ENCODE measurements at places on chromosomes 4 and X. TPM values are rescaled to one million over a fixed set of nuclear protein-coding genes. Genes with fewer than 3 reads are reported as not detected.
A peak's percentile ranks its signal among the peaks of the same experiment; 100 is the strongest.

GRCh38 chr4:171334549-171334948 lies 478.7 kb upstream of the GALNTL6 start:
- no peak for DNase-seq

DNA sequence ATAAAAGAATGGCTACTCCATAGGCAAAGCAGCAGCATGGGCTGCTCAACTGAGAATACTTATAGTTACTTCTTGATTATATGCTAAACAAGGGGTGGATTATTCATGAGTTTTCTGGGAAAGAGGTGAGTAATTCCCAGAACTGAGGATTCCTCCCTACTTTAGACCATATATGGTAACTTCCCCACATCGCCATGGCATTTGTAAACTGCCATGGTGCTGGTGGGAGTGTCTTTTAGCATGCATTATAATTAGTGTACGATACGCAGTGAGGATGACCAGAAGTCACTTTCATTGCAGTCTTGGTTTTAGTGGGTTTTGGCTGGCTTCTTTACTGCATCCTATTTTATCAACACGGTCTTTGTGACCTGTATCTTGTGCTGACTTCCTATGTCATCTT lies 141.5 kb downstream of the MAGEB17 start:
- DNase-seq = no peak

CCNA2 gene
- total RNA-seq = 10.0 TPM

- DNase-seq = no peak
Measured at GRCh38 chrX:8815460-8816065, 14.4 kb upstream of the FAM9A start.

GRCh38 chrX:77899081-77899828 lies at the start of gene COX7B:
Gene COX7B (plus strand): TSS chrX:77899468. CDS start chrX:77899554, 86 bp downstream.
- DNase-seq = peak; percentile 51

DNA sequence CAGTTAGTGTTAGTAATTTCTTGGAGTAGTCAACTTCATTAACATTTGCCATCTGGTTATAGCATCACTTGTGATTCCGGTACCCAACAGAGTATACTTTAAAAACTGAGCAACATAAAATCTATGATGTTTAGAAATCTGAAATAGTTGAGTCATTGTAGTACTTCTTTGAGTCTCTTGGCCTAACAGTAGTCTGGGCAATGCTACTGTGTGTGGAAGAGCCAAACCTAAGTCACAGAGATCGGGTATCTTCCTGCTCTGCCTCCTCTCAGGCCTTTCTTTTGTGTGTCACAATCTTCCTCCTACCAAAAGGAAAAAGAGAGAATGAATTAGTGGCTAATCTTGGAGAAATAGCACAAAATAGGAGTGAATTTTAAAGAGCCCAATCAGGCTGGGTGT lies 25.5 kb downstream of the DCUN1D4 start:
- DNase-seq = no peak

DNA sequence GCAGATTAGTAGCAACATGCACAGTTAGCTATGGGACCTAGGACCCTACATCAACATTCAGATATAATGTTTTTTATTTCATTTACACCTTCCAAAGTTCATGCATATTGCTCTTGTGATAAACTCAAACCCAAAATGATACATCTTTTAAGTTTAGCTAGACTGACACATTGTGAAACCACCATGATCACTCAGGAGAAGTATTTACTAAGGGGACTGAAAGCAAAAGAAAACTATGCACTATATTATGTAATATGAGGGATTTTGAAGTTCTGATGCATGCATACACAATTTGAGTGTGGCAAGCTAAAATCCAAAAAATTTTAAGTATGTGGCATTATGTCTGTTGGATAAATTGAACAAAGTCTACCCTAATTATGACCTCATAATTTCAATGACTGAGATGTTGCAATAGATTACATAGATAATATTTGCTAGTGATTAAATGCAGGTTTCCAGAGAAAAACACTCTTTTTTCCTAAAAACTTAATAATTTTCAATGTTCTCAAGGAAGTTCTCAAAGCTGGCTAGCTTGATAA lies 914.8 kb upstream of the GRIA3 start:
- no peak for DNase-seq

GRCh38 chr4:37892641-37893040 lies 1.8 kb downstream of the TBC1D1 start:
- DNase-seq = no peak

DNA sequence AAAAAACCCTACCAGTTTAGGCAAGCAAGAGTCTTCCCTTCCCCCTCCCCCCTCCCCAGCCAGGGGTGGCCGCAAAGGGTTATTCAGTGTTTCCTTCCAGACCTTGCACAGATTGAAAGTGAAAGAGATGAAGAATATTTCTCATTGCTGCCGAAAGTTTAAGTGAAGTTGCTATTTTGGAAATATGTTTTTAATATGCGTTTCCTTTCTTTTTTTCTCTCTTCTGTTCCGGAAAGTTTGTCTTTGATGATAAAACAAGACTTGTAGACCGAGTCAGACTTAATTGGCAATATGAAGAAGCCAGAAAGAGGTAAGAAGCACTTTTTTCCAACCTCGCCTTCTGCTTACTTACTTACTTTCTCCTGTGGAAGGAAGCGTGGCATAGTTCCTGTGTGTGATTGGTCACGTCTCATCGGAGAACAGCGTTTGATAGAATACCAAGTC lies 58.5 kb upstream of the CLCN4 start:
- no peak for DNase-seq

GRCh38 chrX:71128915-71129765 lies 10.7 kb downstream of the MED12 start:
- DNase-seq = peak; percentile 51

- DNase-seq = no peak
Measured at GRCh38 chrX:258291-259040, 22.7 kb upstream of the PLCXD1 start.

VCX gene
- not detected for total RNA-seq

DNA sequence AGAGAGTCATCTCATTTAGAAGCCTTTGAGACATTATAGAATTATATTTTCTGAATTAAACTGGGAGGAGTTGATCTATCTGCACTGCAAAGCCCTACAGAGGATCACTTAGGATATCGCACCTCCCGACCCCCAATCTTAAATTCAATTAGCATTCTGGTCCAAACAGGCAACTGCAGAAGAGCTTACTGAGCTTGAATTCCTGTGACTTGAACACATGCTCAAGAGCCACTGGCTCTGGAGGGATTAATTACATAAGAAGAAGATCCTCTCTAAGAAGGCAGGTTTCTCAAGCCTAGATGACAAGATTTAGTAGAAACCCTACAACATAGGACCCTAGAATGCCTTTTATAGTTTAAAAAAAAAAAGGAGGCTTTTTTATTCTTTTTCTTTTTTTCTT lies 548.9 kb downstream of the ARAP2 start:
- no peak for DNase-seq

GRCh38 chr4:137203601-137204000 lies 328.7 kb downstream of the PCDH18 start:
- no peak for DNase-seq

DNA sequence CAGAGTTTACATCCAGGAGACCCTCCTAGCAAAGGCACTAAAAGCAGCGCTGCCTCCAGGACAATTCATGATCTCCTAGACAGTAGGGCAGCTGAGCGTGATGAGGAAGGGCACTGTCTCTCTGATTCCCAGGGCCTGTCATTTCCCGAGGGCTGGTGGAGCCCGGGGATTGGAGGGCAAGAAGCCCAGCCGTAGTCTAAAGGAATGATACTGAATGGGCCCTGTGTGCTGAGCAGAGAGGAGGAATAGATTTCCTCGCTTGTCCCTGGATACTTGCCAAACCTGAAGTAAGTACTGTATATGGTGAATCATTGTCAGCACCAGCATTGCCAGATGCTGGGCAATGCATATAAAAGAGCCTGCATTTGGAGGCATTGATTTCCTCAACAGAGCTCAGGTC lies 88.0 kb upstream of the SLITRK2 start:
- no peak for DNase-seq

- no peak for DNase-seq
Measured at GRCh38 chrX:83019258-83019657, 488.8 kb upstream of the POU3F4 start.

- no peak for DNase-seq
Measured at GRCh38 chrX:11450354-11450753, 157.1 kb downstream of the AMELX start.
